ENCODE measurements at places on chromosomes 12 and 14.

DNA sequence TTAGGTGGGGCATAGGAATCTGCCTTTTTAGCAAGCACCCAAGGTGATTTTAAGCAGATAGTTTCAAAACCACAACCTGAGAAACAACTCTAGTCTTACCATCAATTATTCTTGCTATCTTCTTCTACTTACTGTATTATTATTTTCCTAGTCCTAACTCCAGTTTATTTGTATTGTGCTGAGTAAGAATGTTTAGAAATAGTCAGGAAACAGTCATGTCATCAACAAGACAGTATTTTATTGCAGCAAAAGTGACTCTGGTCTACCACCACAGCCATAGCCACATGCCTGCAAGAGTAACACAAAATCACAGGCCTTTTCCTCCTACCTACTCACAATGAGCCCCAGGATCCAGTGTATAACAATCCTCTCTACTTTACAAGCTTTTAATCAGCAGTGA, 46.3 kb upstream of the FLRT2 start:
- no peak for DNase-seq

DNA sequence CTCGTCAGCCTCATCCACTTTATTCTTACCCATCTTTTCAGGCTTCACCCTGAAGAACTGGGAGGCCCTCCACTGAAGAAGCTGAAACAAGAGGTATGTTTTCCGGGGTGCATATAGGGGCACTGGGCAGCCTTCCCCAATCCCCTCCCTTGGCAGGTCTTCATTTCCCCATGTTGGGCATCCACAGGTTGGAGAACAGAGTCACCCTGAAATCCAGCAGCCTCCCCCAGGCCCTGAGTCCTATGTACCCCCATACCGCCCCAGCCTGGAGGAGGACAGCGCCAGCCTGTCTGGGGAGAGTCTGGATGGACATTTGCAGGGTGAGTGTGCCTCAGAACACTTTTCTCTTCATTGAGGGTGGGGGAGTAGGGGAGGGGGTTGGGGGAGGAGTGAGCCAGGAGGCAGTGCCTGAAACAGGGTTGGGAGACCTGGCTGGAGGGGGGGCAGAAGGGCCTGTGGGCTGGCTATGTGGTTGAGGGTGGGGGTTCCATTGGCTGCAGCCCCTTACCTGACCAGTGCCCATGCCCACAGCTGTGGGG, 4.0 kb downstream of the NAB2 start:
- no peak for DNase-seq

DNA sequence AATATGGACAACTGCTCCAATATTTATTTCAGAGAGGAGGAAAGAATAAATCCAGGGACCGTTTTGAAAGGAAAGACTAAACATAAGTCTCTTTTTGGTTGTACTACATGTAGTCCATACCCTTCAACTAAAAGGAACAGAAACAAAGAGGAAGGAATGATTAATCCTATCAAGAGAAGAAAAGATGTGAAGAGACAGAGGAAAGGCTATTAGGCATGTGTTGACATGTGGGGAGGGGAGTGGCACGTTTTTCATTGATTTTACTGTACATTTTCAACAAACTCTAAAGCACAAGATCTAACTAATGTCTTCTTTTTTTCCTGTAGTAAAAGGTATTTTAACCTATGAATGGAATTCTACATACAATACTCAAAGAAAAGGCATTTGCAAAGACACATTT, 85.6 kb downstream of the NAV3 start:
- DNase-seq = no peak

GRCh38 chr12:59597385-59597781, 1.6 kb downstream of the SLC16A7 start:
- DNase-seq = peak; percentile 58

- no peak for DNase-seq
These were observed 429.4 kb downstream of the DIO2 start for GRCh38 chr14:79781882-79782281.

DNA sequence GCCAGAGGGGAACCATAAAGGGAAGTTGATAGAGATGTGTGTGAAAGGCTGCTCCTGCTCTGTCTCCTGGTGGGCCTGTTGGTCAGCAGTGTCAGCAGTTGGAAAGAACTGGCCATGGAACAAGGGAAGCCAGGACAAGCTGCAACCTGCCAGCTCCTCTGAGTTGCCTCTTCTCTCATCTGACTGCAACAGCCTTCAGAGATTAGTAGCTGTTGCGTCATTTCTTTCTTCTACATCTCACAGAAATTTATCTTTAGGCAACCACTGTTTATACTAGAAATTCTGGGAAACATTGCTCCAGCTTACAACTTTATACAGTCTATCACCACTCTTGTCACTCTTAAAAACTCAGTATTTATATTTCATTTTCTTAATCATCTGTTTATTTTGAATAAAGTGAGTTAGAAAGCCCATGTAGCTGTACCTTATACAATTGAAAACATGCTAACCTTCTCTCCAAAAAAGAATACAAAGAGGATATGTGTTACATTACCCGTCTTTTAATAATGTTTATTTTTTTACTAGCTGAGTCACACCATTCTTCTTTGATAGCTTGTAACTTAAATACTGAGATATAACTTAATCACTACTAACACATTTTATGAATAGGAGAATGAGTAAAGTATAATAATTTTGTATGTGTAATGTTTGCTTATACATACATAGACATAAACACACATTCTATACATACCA, 224.2 kb downstream of the LRFN5 start:
- no peak for DNase-seq

DNA sequence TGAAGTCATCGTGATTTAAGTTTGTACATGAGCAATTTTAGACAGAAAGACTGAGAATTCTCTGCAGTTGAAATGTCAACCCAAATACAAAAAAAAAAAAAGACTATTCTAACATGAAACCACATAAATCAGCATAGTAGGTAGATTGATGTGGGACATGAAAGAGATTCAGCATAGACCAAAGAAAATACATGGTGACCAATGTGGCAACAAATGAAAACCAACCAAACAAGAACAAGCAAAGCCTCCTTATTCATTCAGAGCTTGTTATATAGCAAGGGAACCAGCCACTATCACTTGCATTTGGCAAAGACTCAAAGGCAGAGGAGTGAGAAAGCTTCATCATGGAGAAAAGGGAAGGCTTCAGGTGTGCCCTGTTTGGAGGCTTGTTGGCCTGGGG, 144.4 kb upstream of the TMPO start:
- DNase-seq = no peak

DNA sequence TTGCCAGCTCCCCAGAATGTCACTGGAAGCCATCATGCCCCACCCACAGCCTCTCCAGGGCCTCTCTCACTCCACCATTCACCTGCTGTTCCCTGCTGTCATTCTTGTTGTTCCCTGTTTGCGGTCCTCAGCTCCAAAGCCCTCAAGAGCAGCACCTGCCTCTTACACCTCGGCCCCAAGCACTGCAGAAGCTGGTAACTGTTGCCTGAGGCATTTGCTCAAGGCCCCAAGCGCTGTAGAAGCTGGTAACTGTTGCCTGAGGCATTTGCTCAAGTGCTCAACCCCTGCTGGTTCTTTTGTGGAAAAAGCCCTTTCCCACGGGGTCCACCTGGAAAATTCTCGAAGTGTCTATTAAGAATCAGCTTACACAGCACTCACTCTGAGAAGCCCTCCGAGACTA, 78.0 kb downstream of the ARL6IP4 start:
- DNase-seq = no peak

GRCh38 chr12:101839324-101840283, 8.8 kb upstream of the GNPTAB start:
- peak; percentile 70 for DNase-seq

DNA sequence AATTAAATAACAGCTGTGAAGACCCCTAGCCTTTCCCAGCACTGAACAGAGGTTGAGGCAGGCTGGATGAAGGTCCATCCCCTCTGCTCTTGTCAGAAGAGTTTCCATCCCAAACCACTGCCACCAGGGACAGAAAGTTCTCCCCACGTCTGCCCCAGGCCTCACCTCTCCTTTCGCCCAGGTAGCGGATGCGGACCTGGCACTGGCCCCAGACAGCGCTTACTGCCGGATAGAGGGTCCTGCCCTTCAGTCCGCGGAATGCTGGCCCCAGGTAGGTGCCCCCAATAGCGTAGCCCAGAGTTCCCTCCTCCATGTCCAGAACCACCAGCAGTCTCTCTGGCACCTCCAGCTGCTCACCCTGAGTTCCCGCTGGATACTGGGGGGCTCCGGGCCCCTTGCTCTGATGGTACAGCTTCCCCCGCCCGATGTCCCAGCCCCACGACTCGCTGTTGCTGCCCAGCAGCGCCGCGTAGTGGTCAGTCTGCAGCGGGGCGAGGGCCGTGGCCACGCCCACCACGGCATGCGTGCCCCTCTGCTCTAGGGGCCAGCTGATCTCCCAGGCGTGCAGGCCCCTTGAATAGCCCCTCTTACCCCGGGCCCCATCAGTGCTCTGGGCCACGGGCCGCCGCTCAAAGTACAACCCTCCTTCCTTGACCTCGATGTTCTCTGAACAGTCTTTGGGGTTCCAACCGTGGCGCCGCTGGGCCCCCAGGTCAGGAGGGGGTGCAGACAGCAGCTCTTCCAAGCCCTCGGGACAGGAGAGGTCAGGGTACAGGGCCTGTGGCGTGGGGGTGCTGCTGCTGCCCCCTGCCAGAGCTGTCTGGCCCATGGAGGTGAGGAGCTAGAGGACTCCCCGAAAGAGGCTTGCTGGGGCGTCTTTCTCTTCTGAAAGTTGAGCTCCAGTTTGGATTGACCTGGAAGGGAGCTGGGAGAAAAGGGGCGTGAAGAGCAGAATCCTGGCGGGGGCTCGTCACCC, 742 bp downstream of the SPSB2 start:
- DNase-seq = peak; percentile 88

- DNase-seq = no peak
These were observed 28.0 kb downstream of the TRAFD1 start for GRCh38 chr12:112153181-112153892.

DNA sequence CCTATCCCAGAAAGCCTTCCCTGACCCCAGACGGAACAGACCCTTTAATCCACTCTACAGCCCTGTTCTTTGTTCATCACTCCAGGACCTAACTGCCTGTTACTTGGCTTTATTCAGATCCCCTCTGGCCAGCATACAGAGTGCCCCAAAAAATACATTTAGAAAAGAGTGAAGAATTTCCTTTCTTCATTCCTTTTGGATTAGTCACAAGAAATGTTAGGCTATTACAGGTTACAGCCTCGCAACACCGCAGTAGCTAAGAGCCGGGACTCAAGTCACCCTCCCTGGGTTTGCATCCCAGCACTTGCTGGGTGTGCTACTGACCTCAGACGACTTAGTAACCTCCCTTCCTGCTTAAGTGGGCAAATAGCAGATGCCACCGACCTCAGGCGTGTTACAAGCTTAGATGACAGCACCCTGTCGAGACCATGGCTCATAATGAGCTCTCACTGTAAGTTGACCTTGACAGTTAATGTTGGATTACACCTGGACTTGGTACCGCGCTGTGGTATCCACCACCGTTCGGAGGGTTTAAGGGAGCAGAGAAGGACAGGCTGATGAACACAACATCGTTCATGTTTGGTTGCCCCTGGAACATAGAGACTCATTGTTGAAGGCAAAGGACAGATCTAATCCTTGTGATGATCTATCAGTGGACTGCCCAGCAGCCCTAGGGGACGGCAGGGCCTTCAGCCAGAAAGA, 12.9 kb downstream of the GLRX5 start:
- DNase-seq = no peak

GRCh38 chr12:32027684-32028365, 68.6 kb downstream of the RESF1 start:
- no peak for DNase-seq

- no peak for DNase-seq
These were observed 4.8 kb downstream of the SLC38A1 start for GRCh38 chr12:46264057-46264456.

DNA sequence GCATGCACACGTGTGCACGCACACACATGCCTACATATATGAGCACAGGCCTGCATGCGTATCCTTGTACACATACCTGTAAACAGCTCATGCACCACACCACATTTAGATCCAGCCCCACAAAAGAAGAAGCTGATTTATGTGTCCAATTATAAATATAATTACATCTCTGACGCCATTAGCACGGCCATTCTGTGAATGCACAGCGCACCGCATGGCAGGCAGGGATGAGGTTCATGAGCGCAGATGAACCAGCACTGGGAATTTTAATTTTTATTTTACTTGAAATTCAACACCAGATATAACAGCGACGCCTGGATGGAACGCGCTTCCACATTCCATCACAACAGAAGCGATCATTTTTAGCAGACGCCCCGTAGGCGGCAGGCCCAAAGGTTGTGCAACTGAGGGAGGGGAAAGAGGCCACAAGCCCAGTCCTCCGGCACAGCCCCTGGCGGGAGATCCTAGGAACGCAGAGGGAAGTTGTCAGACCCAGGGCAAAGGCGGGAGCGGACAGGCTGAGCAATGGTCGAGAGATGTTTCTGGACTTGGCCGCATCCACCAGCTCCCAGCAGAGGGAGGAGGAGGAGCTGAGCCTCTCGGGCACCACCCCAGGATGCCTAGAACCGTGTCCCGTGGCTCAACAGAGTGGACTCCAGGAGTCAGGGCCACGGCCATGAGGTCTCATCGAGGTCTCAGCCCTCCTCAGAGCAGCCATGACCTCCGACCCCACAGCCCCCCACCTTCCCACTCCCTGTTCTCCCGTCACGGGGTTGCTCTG, 37.9 kb upstream of the GALNT9 start:
- DNase-seq = no peak

DNA sequence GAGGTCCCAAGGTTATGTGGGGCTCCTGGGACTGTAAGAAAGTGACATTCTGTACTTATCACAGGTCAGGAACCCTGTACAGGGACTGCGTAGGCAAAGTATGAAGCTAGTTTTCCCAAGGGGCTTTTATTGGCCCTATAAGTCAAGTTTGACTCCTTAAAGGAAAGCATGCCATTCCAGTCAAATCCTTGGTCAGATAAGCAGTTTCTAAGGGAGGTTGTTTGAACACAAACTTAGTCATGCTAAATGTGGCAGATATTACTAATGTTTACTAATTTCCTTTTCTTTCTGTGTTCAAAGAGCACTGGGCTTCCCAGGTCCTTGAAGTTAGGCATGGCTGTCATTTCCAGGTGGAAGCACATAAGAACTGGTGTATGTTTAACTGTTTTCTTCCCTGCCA, 472.4 kb downstream of the ATP23 start:
- no peak for DNase-seq

Measured in activated CD4-positive, alpha-beta T cell treated with anti-CD3 and anti-CD28 coated beads, Interleukin-2, amount 50 U/mL, for 48 hours (primary cell).